IMR-90 (cell line): ENCODE measurements at places on chromosomes 12 and 14.

DNA sequence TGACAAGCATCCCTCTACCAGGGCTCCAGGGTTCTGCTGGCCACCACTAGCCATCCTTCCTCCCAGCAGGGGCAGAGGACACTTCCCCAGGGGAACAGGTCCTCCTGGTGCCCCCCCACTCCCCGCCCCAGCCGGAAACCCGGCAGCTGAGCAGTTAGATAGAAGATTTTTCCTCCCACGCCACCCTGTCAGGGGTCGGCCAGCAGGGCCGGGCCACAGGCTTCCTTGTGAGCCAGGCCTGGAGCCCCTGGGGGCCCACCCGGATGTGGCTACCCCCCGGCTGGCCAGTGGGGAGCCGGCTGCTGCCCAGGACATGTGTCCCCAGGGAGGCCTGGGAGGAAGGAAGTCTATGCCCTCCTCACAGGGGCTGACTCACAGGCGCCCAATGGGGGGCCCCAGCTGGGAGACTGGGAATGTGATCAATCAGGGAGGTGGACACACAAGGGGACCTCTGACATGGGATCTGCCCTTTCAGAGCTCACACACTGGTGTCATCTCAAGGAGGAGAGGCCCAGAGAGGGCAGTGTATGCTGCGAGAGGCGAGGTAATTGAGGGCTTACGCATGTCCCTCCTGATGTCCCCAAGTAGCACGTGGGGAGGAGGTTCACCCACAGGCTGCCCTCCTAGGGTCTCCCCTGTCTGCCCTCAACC is 4.2 kb downstream of the SH2B3 start:
- peak; percentile 67 for DNase-seq

- peak; percentile 83 for DNase-seq
These were observed 32.1 kb upstream of the GSG1 start for GRCh38 chr12:13135371-13136178.

DNA sequence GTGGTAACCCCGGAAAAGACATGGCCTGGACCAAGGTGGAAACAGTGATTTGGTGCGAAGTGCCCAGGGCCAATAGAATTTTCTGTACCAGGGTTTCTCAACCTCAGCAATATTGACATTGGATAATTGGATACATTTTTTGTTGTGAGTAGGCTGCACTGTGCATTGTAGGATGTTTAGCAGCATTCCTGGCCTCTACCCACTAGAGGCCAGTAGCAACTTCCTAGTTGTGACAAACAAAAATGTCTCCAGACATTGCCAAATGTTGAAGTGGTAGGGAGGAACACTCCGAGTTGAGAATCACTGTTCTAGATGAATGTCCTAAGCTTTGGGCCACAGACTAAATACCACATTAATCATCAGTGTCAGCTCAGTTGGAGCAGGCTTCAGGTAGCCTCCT is 6.2 kb upstream of the CGRRF1 start:
- peak; percentile 47 for DNase-seq

DNA sequence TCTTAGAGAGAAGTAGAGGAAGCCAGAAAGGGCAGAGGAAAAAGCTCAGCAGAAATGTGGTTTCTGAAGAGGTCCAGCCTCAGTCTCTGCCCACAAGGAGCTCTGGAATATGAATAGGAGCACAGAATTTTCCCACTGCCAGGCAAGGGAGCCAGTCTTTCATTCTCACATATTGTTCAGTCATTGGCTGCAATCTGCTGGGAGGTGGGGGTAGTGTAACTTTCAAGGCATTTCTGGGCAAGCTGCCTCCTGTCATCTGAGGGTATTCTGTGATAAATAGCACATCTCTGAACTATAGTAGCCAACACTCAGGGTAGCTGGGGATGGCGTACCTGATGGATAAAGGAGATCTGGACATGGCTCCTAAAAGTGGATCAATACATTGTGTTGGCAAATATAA is 127.2 kb downstream of the LRRK2 start:
- DNase-seq, result peak; percentile 0

DNA sequence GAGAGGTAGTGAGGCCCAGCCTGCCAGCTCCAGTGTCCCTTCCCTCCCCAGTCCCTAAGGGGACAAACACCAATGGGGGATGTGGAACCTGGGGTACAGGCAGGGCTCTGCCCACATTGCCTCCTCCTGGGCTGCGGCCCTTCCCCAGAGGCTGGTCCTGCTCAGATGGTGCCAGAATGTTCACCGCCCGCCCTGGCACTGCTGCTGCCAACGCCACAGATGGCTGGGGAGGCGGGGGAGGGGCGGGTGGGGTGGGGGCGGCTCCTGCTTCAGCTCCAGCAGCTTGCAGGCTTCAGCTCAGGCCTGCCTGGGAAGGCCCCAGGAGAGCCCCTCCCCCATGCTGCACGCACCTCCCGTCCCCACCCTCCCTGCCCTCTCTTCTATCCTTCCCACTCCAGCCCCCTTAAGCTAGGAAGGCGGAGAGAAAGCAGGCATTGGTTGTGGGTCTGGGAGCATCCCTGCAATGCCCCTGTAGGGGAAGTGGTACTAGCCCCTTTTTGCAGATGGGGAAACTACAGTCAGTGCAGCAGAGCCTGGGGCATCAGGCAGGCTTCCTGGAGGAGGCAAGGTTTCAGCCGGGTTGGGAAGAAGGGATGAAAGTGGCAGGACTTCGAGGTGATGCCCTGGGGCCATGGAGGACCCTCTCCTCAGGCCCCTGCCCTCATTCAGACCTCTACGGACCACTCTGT is 2.0 kb upstream of the BEGAIN start:
- DNase-seq, result no peak

DNA sequence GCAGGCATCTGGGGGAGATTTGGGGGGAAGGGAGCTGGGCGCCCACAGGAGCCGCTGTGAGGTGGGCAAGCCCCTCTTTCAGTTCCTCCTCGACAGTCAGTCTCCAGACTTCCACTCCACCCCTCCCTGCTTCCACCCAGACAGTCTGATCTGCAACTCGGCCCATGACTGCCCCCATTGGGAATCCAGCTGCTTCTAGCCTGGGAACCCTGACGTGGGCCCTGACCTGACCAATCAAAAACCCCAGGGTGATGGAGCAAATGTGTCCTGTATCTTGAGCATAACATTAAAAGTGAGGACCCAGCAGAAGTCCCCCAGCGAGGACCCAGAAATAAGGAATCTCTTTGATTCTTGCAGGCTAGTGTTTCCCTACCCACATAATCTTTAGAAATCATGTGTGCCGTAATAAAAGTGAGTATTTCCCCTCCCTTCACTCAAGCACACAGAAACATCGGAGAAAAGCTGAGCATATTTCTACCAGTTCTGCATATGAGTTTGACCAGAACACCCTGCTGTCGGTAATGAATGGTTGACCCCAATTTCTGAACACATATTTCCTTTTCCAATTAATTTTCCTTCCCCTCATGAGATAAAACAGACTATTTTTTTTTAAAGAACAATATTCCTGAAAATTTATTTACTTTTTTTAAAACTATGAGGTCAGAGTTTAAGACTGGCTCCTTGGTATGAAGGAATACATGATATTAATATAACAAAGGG is 6.4 kb downstream of the SSH1 start:
- peak; percentile 91 for DNase-seq

GRCh38 chr14:31411218-31411727 is 9.1 kb downstream of the HEATR5A start:
- DNase-seq, result peak; percentile 59

- DNase-seq, result no peak
These were observed 13.9 kb upstream of the FBRSL1 start for GRCh38 chr12:132476038-132476414.

- DNase-seq, result peak; percentile 41
These were observed 769 bp downstream of the FKBP4 start for GRCh38 chr12:2795291-2796186.

- no peak for DNase-seq
These were observed 19.6 kb upstream of the SLC6A12 start for GRCh38 chr12:233615-233968.

DNA sequence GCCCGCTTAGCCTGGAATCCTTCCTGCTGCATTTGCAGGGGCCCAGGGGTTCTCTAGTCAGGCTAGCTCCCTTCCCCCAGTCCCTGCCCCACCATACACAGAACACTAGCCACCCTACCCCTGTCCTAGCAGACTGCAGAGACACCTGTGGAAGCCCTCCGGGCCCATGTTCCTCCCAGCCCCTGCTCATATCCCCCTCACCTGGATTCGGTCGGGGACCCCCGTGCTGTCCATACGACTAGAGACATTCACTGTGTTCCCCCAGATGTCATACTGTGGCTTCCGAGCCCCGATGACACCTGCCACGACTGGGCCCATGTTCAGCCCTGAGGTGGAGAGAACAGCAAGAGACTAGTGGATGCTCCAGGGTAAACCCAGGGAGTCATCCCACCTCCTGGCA is 20.2 kb downstream of the ADCY6 start:
- no peak for DNase-seq

DNA sequence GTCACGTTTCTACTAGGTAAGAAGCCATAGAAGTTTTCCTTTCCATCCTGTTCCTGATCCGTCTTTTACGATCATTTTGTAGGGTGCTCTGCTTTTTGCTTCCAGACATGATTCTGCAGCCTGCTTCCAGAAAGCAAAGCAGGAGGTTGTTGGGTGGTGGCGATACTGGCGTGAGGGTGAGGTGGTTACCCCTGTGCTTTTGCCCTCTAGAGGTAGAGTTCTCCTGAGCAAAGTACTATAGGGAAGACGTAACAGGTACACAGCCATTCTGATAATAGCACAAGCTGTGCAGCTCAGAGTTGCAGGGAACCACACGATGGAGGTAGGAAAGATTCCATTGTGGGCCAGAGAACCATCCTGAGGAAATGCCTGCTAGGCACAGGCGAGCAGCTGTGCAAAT is 186.0 kb downstream of the PAH start:
- DNase-seq, result no peak

- DNase-seq, result no peak
These were observed 7.1 kb downstream of the MAP3K12 start for GRCh38 chr12:53492188-53492587.
